NCI-H2227 treated with DMSO at 0.1 percent for 48 hours (cell line): ENCODE measurements at places on chromosomes 12 and 14.

- DNase-seq, result peak; percentile 55
Measured at GRCh38 chr14:63174760-63175191, 29.5 kb upstream of the RHOJ start.

- no peak for DNase-seq
Measured at GRCh38 chr12:117334051-117334450, 27.4 kb downstream of the NOS1 start.

DNA sequence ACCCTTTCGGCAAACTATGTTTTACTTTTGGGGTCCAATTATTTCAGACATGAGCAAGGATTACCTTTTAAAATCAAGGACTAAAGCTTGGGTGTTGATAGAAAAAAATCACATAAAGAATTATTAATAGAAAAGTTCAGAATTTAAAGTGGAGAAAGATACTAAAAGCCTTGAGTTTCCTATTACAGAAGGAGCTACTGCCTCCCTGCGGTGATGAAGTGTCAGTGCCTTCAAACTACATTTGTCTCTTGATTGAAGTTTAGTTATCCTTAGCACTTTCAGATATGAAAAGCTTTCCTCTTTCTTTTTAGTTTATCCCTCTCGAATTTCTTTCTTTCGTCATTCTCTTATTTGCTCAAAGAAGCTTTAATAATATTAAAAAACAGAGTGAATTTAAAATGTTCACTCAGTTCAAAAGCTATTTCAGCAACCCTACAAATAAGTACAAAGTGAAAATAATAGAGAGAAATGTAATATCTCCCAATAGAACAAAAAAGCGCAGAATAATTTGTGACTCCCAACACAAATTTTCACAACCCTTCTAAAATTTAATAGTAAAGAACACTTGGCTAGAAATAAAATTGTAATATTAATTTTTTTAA lies 87.6 kb downstream of the SEC23A start:
- peak; percentile 36 for DNase-seq

DNA sequence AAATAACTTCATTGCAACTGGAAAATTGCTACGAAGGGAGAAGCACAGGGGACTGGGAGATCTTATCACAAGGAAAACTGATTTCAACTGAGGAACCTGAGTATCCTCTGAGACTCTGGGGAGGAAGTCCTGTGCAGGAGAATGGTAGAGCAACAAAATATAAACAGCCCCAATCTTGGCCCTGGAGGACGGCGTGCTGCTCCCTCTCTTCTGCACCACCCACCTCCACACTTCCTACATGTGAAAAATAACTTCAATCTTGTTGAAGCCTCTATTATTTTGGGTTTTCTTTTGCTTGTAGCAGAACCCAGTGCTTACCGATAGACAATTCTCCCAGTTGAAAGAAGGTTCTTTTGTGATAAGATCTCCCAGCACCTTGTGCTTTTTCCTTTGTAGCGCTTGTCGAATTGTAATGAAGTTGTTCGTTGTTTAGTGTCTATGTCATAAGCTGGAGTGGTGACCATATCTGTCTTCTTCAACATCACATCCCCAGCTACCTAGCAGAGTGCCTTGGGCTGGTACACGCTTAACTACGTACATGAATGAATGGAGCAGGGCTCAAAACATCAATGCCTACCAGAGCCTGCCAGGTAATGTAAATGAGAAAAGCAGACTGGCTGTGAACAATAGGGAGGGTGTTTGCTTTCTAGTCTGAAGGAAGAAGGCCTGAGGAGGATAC lies 2.8 kb upstream of the CD4 start:
- no peak for DNase-seq

GRCh38 chr14:28608851-28609828 lies 157.4 kb upstream of the FOXG1 start:
- DNase-seq, result peak; percentile 89
